ENCODE measurements at places on chromosomes 13 and 19.

GRCh38 chr19:16328824-16329482, 4.3 kb downstream of the KLF2 start:
- DNase-seq = peak; percentile 39

GRCh38 chr13:34779171-34779570, 162.9 kb upstream of the NBEA start:
- DNase-seq = no peak

- no peak for DNase-seq
Measured at GRCh38 chr19:2542341-2543069, 66.6 kb downstream of the GADD45B start.

DNA sequence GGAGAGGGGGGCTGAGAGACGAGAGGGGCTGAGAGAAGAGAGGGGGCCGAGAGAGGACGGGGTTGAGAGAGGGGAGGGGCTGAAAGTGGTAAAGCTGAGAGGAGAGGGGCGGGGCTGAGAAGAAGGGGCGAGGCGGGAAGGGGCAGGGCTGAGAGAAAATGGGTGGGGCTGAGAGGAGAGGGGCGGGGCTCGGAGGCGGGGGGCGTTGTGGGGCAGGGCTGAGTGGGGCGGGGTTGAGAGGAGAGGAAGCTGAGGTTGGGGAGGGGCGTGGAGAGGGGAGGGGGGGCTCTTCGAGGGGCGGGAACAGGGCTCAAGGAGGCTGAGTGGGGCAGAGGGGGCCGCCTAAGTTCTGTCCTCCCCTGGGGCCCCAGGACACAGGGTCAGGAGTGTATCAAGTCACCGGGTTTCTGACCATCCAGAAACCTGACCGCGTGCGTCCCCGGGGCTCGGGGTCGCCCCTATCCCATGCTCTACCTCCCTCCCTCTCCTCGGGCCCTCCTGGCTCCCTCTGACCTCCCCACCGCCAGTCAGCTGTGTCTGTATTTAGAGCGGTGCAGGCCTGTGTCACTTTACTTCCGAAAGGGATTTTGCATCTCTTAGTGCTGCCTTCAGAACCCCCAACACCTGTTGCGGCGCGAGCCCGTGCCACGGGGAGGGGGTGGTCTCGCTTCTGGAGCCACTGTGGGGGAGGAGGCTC, 38.6 kb upstream of the SEMA6B start:
- peak; percentile 52 for DNase-seq

GRCh38 chr19:23981863-23982262, 67.2 kb downstream of the ZNF726 start:
- no peak for DNase-seq
